ENCODE measurements at places on chromosomes 16 and 17. TPM values are rescaled to one million over a fixed set of nuclear protein-coding genes. Genes with fewer than 3 reads are reported as not detected.

- no peak for DNase-seq
Observed at GRCh38 chr17:55278173-55278961, 13.6 kb downstream of the HLF start.

DNA sequence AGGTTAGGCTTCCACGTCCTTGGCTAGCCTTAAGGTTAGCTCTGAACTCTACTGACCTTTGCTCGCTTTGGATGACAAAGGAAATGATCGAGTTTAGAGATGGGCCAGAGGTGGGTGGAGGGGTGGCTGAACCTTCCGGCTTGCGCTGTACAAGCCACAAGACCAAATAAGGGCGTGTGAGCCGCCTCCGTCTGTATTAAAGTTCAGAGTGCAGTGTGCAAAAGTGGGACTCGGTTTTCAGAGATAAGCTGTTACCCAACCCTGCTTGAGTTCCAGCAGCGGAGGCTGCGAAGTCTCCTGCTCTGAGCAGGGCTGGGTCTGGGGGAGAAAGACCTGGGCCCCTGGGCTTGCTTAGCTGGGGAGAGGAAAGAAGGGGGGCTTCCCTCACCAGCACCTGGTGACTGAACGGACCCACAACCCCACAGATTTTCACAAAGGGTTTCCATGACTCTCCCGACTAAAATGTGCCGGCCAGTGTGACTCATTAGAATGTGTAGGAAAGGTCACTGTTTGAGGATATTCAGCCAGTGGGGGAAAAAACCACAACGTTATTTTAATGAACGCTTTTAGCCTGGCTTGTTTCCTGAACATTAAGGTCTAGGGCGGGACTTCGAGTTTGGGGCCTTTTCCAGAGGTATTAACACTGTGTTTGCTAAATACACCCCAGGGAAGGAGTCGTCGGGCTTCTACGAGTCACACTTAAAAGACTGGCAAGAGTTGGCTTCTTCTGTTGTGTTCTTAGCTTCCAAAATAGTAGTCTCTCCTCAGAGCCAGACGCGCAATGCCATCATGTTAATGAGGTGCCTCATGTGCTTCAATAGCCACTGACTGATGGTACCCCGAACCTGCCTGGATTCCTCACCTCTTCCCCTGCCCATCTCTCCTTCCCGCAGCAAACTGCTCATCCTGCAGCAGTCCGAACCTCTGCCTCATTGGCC lies 67.0 kb downstream of the CENPV start:
- peak; percentile 99 for DNase-seq

GRCh38 chr16:23528644-23529310 lies 18.5 kb upstream of the GGA2 start:
- no peak for DNase-seq

DNA sequence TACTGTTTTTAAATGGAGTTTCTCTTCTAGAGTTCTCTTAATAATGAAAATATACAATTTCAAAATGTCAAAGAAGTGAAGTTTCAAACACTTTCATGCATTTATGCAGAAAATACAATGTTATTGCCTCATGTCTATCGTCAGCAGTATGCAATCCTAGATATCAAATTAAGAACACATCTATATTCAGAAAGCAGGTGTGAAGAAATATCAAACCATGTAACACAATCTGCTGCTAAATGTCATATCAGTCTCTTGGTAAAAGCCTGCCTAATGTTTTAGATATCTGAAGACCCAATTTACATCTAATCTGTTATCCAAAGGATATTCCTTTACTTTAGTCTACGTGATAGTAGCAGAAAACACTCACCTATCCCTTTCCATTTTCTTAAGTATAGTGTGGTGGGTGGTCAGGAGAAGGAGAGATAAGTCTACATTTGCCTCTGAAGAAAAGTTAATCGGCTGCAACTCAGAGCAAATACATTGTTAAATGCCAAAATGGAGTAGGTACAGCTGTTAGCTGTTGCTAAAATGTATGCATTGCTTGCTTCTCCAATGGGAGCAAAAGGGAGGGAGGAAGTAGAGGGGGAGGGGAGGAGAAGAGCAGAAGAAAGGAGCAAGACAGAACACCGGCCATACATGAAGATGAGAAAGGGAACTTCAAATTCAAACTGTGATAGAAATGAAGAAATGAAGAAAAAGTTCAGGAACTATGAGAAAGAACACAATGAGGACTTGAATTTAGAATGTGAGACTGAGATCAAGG lies 64.9 kb downstream of the ITFG1 start:
- DNase-seq, result no peak

- peak; percentile 22 for DNase-seq
Observed at GRCh38 chr16:68235108-68235886, 630 bp downstream of the ESRP2 start.

- DNase-seq, result no peak
Observed at GRCh38 chr16:31003744-31004143, 6.7 kb downstream of the STX1B start.

DNA sequence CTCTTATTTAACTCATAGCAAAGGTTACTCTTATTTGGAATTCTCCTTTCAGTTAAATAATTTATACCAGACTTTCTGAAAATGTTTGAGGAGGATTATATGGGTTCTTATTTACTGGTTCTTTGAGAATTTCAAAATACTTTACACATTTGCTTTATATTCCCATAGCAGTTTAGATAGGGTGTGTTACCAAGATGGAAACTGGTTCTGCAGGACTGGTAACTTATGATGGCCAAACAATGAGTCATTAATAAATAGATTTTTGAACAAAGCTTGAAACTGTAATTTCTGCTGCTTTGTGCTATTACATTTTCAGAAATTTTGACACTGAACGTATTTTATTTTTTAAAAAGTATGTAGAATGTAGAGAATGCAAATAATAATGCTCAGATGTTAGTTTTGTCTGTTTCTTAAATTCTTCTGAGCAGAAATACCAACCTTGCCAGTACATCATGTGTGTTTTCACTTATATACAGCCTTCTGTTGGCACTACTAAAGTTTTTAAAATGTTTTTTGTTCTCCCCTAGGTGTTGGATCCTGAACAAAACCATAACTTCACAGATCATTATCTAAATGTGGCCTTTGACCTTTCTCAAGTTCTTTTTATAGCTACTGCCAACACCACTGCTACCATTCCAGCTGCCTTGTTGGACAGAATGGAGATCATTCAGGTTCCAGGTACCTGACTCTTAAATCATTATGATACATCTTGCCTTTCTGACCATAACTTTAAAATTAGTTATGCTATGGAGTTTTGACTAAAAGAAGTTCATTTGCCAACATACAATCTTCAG lies 48.3 kb upstream of the ABCC11 start:
- peak; percentile 79 for DNase-seq

- no peak for DNase-seq
Observed at GRCh38 chr17:13086142-13086769, 68.4 kb upstream of the ELAC2 start.

DNA sequence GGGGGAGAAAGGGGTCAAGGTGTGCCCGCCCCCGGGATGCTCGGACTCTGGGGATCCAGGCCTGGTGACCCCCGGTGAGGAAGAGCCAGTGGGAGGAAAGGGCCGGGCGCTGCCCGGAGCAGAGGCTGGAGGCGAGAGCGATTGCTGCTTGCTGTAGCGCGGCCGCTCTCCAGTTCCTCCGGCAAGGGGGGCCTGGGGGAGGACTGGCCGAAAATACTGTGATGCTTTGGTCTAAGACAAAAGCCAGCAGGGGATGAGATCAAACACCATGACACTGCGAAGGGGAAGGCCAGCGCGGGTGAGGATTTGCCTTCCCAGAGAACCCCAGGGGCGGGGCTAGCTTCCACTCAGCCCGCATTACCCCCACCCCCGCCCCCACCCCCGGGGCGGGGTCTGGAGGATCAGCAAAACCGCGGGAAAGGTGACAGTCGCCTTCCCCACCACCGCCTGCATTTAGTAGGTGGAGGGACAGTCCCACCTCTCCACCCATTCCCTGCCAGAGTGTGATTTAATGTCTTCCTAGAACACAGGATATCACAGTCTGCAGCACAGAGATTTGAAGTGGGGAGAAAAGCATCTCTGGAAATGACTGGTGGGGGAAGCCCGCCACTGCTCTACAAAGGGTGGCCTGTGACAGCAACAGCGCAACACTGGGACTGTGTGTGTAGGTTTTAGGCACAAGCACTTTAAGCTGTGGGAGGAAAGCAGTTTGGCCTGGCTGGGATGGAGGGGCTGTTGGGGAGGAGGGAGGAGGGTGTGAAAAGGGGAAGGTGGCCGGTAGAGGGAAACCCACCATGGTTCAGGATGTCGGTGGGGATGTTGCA lies 25.7 kb downstream of the MRC2 start:
- peak; percentile 68 for DNase-seq

DNA sequence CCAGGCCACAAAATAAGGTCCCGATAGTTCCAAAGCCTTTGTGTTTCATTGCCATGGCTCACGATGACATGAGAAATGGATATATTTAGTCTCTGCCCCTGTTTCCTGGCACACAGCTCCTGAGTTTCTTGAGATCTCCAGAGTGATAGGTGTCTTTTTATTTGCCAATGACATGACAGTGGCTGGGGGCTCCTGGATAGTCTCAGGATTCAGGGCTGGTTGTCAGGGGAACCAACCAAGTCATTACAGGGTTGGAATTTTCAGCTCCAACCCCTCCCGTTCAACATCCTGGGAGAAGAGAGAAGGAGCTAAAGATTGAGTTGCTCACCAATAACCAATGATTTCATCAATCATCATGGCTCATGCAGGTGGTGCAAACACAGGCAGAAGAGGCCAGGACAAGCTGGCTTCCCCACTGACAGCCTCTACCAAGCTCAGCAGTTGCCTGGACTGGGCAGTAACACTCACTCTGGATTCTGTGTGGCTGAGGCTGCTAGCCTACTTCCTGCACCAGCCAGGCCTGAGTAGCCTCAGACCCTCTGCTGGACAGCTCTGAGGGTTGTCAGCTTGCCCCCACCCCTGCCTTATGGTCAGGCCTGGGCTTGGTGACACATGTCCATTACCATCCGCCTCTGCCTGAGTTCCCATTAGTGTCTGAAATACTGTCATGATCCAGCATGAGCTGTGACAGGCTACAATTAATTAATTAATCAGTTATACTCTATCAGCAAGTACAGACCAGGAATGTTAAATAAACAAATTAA lies 534.4 kb upstream of the CDH5 start:
- DNase-seq, result no peak

DNA sequence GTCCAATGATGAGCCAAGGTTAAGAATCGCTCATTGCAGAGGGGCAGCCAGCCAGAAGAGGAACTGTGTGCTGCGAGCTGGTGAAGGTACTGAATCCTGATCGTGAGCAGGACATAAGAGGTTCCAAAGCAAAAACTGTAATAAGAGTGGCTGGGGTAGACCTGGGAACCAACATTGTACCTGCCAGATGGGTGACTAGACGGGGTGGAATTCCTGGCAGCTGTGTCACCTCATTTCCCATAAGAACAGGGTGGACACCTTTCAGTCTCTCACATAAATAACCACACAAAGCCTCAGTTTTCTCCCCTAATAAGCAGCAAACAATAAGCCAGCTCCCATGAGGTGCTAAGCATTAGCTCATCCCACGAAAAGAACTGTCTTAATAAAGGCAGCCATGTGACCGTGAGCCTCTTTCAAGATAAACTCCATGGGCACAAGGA lies 290.3 kb downstream of the SOX9 start:
- DNase-seq, result peak; percentile 95

DNA sequence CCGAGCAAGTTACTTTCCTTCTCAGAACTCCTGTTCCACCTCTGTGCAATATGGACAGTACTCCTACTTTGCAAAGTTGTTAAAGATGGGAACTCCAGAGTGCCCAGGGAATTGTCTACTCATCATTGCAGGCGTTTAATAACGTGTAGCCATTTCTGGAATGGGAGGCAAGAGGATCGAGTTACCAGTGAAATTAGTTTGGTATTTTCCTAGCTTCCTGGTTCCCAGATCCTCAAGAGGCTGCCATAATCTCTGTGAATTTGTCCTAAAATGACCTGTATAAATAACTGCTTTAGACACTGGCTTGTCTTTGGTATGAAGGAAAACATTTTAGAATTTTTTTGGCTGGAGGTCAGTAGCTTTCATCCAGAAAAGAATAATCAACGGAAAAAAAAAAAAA lies 27.7 kb downstream of the WWOX start:
- no peak for DNase-seq

GRCh38 chr16:79217375-79218011 lies 383.0 kb downstream of the MAF start:
- no peak for DNase-seq

- DNase-seq, result no peak
Observed at GRCh38 chr17:70099884-70100283, 24.9 kb downstream of the KCNJ16 start.

DNA sequence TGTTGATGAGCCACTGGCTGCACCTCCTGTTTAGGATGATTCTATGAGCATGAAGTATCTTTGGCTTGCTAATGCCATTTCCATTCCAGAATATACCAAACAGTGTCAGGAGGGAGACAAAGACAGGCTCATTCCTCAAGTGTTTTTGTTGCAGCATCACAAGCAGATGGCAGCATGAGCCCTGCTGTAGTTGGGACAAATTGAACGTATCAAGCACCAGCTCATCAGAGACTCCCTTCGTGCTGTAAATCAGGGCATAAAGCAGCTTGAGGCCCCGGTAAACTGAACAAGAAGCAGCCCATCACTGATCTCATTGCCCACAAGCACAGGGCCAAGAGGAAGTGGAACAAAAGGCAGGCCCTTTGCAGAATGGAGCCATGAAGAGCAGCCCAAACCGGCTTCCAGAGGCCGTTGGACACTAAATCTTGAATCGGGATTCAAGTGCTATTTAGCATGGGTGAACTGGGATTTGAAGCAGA lies 45.9 kb upstream of the HS3ST3A1 start:
- no peak for DNase-seq

GRCh38 chr16:52293204-52293603 lies 253.7 kb downstream of the TOX3 start:
- no peak for DNase-seq

DNA sequence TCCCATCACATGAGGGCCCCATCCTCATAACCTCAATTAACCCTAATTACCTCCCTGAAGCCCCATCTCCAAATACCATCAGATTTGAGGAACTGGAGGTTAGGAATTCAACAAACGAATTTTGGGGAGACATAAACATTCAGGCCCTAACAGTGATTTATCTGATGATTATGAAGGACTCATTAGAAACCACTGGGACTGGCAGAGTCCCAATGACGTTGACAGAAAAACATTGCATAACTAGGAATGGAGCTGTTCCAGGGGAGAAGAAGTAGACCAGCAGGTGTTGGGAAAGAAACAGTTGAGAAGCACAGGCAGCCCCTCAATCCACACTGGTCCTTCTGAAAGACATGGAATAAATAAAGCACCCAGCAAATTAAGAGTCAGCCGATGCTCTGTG lies 282.0 kb downstream of the MAP2K4 start:
- DNase-seq, result no peak

The GNG13 gene
- total RNA-seq, result not detected

The ZP2 gene
- not detected for total RNA-seq

The CA4 gene
- not detected for total RNA-seq

The KRT31 gene
- total RNA-seq, result not detected

The AGRP gene
- total RNA-seq, result not detected

The MSLN gene
- 4.7 TPM for total RNA-seq

The BEAN1 gene
- 1.9 TPM for total RNA-seq
